ENCODE measurements at places on chromosomes 7 and 10.

DNA sequence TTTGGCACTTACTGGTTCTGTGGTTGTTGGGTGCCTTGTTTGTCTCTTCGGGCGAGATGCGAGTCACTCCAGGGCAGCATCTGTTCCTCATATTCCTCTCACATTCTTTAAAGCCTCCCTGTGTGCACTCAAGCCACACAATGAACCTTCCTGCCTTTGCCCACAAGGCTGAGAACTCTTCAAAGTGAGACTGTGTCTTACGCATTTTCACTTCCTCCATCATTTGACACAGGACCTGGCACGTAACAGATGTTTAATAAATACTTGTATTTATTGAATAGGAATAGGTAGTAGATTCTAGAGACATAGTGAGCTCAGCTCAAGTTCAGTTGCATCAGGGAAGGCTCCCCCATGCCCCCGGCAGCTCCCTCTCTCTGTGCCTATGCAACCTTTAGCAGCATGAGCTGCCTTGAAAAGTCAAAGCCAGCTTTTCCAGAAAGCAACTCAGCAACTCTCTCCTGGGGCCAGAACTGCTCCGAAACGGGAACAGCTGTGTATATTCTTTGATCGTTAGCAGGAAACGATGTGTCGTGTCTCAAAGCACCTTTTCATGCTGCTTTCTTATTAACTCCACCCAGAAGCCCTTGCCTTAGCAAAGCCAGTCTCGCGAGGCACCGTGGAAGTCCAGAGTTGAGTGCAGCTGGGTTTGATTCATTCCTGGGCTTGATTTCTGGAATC is 97.5 kb downstream of the PFKFB3 start:
- DNase-seq: peak; percentile 30

GRCh38 chr10:71608819-71609768 is 110.5 kb downstream of the C10orf105 start:
- DNase-seq: peak; percentile 60

GRCh38 chr7:78247910-78248689 is 449.5 kb downstream of the PHTF2 start:
- no peak for DNase-seq

DNA sequence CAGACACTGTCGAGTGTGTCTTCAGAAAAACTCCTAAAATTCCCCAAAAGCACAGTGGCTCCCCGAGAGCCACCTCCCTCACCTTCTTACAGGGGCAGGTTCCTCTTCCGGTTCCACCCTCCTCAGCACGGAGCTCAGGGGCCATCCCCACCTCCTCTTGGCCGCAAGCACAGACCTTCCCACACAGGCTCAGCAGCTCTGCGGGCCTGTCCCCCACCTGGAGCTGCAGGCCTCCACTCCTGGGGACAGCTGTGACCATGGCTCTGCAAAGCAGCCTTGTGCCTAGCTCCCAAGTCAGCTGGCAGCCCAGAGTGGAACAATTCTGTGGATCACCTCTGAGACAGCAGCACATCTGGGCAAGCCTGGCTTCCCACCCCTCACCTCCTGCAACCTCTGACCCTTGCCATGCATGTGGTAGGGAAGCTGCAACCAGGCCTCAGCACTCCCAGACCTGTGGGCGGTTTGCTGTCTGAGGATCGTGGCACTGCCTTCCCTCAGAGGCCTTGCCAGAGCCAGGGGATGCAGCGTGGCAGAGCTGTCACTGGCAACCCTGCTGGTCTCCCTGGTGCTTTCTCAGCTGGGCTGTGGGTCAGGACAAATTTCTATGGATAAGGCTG is 79.7 kb downstream of the ALOX5 start:
- DNase-seq: no peak

- no peak for DNase-seq
Observed at GRCh38 chr10:42987121-42987541, 89.7 kb upstream of the RET start.

- no peak for DNase-seq
Observed at GRCh38 chr7:142508251-142508650, 241.0 kb upstream of the PRSS1 start.

GRCh38 chr10:72337039-72337629 is 17.6 kb downstream of the DNAJB12 start:
- no peak for DNase-seq

- no peak for DNase-seq
Observed at GRCh38 chr7:95693551-95694333, 78.6 kb upstream of the DYNC1I1 start.

DNA sequence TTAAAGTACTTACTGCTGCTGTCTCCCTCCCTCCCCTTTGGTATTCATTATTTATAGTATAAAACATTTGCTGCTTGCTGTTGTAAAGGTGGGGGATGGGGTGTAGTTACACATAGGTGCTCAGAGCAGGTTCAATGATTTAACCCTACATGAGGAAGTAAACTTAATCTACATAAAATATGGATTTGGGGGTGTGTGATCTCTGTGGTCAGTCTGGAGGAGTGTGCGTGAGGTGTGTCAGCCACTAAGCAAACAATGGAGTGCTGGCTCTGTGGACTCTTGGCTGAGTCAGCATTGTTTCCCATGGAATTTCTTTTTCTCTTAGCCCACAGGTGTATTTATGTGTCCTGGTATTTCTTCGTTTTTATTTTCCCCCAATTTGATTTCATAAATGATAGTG is 133.9 kb downstream of the AUTS2 start:
- DNase-seq: no peak
